CD4-positive, alpha-beta T cell treated with Interleukin-4 for 4 hours (primary cell): ENCODE measurements at places on chromosomes 12 and 14.

GRCh38 chr12:79850610-79851299, 84.1 kb downstream of the PPP1R12A start:
- DNase-seq, result no peak

DNA sequence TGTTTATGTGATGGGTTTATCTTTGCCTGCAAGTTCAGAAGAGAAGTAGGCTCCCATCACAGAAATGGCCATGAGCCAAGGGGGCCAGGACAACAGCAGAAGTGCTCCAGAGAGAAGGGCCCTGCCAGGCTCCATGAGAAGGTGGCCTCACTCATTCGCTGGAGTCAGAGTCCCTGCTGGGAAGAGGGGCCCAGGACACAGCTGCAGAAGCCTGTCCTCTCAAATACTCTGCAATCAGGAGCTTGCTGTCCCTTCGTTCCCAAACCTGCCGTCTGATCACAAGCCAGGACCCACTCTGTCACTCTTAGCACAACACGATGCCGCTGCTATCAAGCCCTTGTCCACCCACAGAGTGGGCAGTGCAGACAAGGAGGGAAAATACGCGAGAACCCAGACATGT, 306.2 kb upstream of the FKBP4 start:
- DNase-seq, result no peak

GRCh38 chr12:38384816-38385378, 68.3 kb downstream of the ALG10B start:
- no peak for DNase-seq

DNA sequence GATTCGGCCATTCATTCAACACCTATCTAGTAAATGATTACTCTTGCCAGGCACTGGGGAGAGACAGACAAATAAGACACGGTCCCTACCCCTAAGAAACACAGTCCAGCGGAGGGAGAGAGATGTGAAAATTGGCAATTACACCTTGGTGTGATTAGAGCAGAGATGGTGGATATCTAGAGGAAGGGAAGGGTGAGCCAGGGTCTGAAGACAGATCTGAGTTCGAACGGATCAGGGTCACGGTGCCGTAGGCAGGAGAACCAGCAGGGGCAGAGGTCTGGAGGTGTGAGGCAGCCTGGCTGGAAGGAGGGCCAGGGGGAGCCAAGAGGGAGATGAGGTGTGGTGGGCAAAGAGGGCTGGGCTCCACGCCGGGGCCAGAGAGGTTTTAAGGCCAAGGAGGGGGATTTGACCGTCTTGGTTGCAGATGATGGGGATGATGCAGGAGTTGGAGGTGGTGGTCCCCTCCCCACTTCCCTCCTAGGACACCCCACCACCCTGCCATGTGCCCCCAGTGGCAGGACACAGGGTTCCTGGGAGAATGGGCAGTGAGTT, 27.1 kb downstream of the FAM222A start:
- no peak for DNase-seq

DNA sequence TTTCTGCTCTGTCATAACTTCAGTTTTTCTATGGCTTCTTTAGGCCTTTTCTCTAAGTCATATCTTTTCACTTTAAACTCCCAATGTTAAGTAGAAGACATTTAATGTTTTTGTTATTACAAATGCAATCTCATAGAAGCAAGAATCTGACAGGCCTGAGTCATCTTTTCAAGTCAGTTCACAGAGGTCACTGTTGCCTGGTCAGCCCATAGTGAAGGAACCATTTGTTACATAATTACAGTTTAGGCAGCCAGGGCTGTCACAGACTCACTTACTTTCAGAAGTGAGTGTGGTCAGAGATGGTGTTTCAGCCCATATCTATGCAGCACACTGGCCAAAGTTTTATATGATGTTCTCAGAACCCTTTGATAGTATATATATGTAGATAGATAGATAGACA, 46.5 kb downstream of the CCER1 start:
- DNase-seq, result no peak

- DNase-seq, result peak; percentile 50
Measured at GRCh38 chr12:54981796-54982195, 2.8 kb downstream of the TESPA1 start.

- DNase-seq, result no peak
Measured at GRCh38 chr14:63204407-63205043, at the start of gene RHOJ. TSS of gene RHOJ (plus strand) at chr14:63204443. CDS start at chr14:63204870, 427 bp downstream.

DNA sequence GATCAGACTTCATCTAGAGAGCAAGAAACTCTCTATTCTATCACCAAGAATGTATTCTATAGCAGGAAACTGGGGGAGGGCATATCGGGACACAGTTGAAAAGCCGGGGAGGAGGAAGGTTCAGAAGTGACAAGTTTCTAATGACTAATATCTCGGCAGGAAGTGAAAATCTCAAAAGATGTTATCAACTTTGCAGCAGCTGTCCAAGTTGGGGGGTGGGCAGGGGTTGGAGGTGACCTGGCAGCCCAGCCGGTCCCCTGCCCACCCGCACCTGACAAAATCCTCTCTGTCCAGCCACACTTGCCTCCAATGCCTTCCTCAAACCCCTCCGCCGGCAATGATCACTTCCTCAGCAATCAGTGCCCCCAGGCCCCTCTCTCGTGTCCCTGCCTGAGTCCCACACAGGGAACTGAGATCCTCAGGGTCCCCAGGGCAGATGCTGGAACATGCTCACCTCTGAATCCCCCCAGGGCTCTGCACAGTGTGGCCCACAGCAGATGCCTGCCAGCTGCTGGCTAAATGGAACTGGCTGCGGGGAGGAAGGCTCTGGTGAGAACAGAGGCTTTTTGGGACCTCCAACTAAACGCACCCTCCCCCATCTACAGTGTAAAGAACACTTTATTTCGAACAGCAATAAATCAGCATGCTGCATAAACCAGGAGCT, 43.9 kb downstream of the CCDC88C start:
- DNase-seq, result peak; percentile 78

GRCh38 chr12:12378616-12379015, 21.7 kb downstream of the BORCS5 start:
- DNase-seq, result peak; percentile 54

- DNase-seq, result no peak
Measured at GRCh38 chr14:96245710-96246538, 10.1 kb upstream of the BDKRB1 start.

DNA sequence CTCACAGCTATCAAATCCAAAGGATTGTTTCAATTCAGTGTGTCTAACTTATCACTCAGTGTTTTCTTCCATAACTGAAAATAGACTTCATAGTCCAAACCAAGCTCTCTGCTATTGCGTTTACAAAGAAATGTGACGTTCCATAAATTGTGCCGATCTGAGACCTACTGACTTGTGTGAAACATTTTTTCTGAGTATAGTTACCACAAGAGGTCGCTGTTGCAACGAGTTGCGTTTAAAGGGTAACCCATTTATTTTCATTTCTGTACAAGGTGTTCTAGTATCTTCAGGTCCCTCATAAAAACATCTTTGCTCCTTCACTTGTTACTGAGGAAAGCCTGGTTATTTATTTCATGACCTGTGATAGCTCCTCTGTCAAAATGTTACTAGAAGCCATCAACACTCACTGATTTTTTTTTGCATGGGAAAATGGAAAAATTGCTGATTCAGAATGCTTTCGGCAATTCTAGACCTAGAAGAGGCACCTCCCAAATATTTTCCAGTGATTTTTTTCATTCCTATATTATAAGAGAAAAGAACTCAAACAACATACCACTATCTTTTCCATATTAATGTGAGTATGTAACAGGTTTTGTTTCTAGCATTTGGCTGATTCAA, 60.9 kb upstream of the OR4E1 start:
- peak; percentile 75 for DNase-seq

GRCh38 chr12:57759360-57759980, 4.6 kb downstream of the MARCHF9 start:
- DNase-seq, result peak; percentile 57

DNA sequence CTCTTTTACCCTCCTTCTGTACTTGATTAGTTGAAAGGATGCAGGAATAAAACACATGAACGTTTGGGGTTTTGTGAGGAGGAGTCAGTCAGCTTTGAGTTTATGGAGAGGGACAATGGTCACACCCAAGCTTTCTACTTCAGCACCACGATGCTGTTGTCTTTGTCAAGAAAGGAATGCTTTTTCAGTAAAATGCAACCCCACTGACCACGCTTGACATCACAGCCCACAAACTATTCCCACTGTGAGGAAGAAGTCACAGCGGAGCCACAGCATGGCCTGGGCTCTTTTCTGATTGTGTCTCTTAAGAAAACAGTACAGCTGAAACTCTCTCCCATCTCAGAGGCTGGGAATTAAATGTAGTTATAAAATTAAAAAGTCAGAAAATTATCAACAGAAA, 135.2 kb downstream of the APAF1 start:
- no peak for DNase-seq

DNA sequence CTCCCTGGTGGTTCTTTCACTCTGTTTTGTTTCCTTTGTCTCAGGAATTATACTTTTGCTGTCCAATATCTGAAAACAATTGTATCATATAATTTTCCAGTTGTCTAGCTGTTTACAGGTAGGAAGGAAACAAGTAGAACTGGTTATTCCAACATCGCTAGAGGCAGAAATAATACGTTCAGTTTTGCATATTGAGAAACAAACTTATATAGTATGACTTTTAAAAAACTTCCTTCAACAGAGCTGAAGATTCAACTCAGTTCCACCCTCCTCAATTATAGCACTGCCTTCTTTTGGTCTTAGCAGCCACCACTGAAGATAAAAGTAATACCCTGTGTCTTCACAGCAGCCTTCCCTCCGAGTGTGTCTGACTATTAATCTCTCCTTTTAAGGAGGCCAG, 214.3 kb downstream of the EFCAB11 start:
- no peak for DNase-seq
